ENCODE measurements at places on chromosomes 6 and 20.

- DNase-seq = no peak
Measured at GRCh38 chr6:85942844-85943243, 300.2 kb upstream of the SYNCRIP start.

DNA sequence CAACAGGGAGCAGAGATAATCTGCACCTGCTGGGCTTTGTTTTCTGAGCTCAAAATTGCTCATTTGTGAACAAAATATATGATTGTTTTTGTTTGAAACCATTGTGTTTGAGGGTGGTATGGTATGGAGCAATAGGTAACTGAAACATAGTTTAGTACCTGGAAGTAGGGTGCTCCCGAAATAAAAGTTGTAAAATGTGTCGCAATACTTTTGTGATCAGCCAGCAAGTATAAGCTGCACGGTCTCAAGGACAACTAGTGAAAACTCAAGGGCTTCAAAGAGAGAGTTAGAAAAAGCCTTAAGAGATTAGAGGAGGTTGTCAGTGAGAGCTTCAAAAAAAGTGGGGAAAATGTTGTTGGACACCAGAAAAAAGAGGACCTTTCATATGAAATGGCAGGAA lies 579.8 kb upstream of the POU3F2 start:
- DNase-seq = no peak

GRCh38 chr6:125987026-125987617 lies 782 bp downstream of the TRMT11 start:
- no peak for DNase-seq

DNA sequence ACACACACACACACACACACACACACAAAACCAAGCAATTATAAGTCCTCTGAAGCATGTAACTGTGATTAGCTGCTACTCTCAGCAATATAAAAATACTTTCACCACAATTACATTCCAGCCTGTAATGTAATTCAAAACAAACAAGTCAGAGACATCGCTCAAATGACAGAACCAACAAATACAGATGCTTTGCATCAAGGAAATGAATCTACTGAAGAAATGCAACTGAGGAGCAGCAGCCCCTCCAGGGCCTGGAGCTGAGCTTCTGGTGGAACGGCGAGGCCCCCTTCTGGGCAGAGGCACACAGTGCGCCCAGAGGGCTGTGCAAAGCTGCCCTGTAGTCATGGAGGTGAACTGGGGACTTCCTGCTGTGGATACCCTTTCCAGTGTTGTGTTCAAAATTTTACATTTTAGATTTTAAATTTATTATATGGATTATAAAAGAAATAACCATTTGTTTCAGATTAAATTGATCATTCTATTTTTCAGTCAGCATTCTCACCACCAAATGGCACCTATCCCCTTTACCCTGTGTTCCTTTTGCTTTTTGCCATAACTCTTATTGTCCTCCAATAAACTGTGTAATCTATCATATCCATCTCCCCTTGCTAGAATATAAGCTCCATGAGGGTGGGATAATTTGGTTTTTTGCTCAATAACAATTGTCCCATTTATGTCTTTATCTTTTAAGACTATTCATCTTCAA lies 23.2 kb downstream of the ADAT2 start:
- DNase-seq = peak; percentile 53

GRCh38 chr6:168124158-168124557 lies 45.1 kb upstream of the FRMD1 start:
- no peak for DNase-seq

- DNase-seq = no peak
Measured at GRCh38 chr6:138970159-138970558, 17.9 kb downstream of the REPS1 start.

DNA sequence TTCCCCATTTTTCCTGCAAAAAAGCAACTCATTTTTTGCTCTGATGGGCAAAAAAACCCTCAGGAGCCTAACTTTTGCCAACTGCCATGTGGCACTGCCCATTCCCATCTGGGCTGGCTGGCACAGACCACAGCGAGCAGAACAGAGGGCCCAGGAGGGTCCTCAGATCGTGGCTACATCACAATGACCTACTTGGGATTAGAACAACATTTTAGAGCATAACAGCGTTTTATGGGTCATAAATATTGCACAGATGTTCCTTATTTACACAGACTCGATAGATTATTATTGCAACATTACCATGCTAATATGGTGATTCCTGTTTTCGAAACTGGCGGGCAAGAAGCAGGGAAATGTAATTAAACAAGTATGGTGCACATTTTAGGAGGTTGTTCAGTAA lies 28.0 kb downstream of the PTPRT start:
- no peak for DNase-seq

- DNase-seq = no peak
Measured at GRCh38 chr6:39035681-39036080, 12.9 kb upstream of the GLP1R start.

- DNase-seq = no peak
Measured at GRCh38 chr20:11377761-11378160, 539.9 kb upstream of the BTBD3 start.

DNA sequence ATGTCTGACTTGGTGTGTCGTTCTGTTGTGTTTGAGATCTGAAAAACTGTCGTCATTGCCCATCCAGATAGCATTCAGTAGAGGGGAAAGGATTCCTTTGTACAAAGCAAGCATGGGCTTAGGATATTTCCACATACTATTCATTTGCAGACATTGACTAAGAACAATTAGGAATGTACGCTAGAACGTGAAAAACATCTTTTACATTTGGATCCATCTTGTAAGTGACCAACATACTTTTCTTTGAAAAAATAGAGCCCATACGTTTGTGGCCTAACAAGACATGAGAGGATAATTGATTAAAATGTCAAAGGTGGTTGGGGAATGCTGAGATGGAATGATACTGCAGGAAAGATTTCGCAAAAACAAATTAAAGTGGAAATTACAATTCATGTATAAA lies 225.8 kb upstream of the QKI start:
- no peak for DNase-seq

GRCh38 chr6:4804095-4804494 lies 27.9 kb downstream of the CDYL start:
- no peak for DNase-seq

DNA sequence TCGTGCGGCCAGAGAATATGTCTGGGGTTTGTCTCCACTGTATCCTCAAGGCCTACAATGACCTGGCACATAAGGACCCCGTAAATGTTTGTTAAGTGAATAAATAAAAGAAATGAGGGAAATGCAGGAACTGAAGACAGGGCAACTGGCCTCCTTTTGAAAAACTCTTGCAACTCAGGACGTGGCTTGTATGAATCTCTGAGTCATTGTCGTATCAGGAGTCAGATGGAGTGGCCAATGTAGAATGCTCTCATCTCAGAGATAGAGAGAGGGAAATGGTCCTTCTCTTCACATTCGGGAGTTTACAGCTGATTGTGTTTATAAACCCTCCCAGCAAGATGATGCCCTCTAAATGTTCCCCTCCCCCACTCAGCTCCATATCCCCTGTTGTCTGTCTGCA lies 57.1 kb downstream of the UST start:
- DNase-seq = no peak

- no peak for DNase-seq
Measured at GRCh38 chr6:165910184-165910966, 247.3 kb upstream of the PDE10A start.

GRCh38 chr20:3971145-3971544 lies 44.2 kb downstream of the RNF24 start:
- no peak for DNase-seq

GRCh38 chr6:24183584-24183983 lies 57.6 kb downstream of the NRSN1 start:
- DNase-seq = no peak

DNA sequence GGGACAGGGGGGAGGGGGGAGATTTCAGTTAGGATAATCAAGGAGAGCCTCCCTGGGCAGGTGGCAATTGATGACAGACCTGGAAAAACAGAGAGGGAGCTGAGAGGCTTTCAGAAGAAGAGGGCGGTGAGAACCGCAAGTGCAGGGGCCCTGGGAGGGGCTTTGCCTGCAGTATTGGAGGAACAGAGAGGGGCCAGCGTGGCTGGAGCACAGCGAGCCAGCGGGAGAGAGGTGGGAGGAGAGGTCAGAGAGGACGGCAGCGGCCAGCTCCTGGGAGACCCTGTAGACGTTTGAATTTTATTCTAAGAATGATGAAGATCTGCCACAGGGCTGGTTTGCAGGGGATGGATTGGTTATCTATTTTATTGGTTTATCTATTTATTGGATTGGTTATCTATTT lies 34.5 kb upstream of the NOL4L start:
- no peak for DNase-seq

GRCh38 chr6:104473021-104473429 lies 386.7 kb downstream of the HACE1 start:
- DNase-seq = no peak

- DNase-seq = no peak
Measured at GRCh38 chr6:97726378-97726777, 443.4 kb upstream of the MMS22L start.

DNA sequence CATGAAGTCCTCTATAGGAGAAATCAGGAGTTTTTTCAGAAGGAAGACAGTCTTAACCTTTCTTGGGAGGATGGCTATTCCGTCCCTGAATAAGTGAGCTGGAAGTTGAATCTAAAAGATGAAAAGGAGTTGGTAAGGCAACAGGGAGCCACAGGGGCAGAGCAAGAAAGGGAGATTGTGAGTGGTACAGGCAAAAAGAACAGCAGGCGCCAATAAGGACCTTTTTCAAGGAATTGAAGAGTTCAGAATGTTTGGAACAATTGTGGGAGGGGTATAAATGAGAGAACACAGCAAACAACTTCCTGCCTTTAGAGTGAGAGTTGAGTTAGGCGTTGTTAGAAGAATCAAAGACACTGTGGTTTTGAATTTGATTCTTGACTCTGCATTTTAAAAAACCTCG lies 1003.7 kb downstream of the EPHA7 start:
- DNase-seq = no peak

DNA sequence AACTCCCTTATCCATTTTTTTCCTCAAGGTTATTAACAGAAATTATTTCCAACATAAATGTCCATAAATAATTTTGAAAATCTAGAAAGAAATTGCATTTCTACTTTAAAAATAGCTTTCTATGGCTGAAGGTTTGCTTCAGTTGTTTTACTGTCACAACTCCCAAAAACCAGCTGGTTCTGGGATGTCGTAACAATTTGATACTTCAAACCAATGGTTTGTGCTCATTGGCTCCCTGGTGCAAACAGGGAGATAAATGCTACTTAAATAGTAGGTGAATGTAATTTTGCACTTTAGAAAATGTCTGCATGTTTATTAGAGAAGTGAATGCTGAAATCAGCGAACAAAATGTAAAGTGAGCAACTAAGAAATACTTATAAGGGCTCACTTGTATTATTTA lies 31.1 kb downstream of the LAMA2 start:
- no peak for DNase-seq

GRCh38 chr20:23606652-23607049 lies 934 bp upstream of the CST9 start:
- DNase-seq = peak; percentile 27

GRCh38 chr20:60152792-60153191 lies 194.6 kb downstream of the CDH26 start:
- no peak for DNase-seq

DNA sequence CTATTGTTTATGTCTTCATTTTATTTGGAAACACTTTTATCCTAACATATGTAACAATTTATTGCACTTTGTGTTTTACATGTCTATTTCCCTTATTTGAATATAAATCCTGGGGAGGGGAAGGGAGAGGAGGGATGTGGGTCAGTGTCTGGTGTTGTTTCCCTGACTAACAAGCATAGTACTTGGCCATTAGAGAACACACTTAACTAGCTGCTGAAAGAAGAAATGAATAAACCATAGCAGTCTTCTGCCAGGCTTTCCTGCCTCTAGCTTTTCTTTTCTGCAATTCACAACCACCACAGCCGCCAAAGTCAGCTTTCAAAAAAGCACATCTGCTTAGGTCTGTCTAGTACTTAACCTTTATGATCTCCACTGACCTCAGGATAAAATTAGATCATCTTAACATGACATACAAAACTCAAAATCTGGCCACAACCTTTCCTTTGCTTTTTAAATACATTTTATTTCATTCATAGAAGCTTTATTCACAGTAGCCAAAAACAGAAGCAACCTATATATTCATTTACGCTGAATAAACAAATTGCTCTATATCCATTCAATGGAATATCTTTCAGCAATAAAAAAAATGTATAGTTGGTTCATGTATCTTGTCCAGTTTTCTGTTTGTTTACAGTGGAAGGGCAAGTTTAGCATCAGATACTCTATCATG lies 16.3 kb downstream of the PDSS2 start:
- DNase-seq = no peak

DNA sequence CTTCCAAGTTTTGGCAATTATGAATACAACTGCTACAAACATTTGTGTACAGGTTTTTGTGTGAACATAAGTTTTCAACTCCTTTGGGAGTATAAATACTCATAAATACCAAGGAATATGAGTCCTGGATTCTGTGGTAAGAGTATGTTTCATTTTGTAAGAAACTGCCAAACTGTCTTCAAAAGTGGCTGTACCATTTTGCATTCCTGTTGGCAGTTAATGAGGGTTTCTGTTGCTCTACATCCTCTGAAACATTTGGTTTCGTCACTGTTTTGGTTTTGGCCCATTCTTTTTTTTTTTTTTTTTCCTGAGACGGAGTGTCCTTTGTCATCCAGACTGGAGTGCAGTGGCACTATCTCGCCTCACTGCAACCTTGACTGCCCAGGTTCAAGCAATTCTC lies 8.5 kb downstream of the AP5S1 start:
- DNase-seq = no peak

GRCh38 chr6:163459007-163459406 lies 44.5 kb downstream of the QKI start:
- no peak for DNase-seq

DNA sequence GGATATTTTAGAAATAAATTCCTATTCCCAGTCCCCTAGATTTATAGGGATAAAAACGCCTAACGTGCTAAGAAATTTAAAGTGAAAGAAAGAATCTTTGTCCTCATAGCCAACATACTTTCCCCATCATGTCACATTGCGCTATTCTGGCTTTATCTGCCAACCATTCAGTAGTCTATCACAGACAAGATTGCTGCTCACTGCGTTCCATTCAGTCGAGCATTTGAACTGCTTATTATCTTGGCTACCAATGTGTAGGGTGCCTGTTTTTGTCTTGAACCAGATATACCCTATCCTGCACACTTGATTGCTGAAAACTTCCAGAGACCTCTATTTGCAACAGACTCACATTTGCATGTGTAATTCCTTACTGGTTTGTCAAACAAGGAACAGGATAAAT lies 751.5 kb downstream of the EPHA7 start:
- no peak for DNase-seq

GRCh38 chr6:116572162-116572561 lies 858 bp downstream of the RWDD1 start:
- DNase-seq = no peak

GRCh38 chr20:36018208-36018988 lies 50.0 kb downstream of the CNBD2 start:
- no peak for DNase-seq

- DNase-seq = no peak
Measured at GRCh38 chr6:158672726-158673125, 22.9 kb downstream of the SYTL3 start.

Measured in activated effector memory CD4-positive, alpha-beta T cell treated with Interleukin-2 at 50 U/mL for 16 hours (primary cell).